ENCODE measurements at places on chromosomes 4 and X.

DNA sequence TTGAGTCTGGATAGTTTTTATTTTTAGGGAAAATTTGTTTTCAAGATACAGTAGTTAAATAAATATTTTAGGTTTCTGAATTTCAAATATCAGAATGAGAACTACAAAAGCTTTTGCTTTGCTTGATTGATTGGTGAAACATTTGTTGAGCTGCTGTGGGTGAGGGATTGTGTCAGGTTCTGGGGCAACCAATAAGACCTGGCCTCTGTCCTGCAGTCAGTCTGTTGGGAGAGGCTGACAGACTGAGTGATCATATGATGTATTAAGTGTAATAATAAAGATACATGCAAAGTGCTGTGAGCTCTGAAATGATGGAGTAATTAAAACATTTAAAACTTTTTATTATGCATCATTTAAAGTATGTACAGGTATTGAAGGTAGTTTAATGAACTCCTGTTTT lies 9.6 kb downstream of the KDM6A start:
- ATAC-seq: no peak

DNA sequence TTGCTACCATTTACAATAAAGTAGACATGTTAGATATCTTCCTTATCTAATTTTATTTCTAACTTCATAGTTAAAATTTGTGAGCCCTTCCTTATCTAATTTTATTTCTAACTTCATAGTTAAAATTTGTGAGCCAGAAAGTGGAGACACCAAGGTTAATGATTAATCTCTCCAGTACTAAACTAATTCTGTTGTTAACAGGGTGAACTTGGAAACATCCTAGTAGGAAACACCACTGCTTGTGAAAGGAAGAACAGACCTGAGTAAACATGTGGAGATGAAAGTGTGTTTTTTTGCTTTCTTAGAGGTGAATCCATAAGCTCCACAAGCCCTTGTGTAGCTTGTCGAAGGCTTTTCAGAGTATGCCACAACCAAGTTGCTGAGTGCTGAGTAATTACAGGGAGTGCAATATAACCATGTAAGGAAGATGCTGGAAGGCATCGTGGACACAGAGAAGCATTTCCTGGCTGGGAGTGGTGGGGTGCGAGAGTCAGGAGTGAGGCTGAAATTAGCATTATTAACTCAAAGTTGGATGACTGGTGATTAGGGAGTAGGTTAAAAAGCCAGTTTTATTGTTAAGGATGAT lies 118.6 kb upstream of the NEIL3 start:
- ATAC-seq: no peak

- ATAC-seq: no peak
Observed at GRCh38 chr4:95409750-95410149, 139.0 kb downstream of the UNC5C start.

DNA sequence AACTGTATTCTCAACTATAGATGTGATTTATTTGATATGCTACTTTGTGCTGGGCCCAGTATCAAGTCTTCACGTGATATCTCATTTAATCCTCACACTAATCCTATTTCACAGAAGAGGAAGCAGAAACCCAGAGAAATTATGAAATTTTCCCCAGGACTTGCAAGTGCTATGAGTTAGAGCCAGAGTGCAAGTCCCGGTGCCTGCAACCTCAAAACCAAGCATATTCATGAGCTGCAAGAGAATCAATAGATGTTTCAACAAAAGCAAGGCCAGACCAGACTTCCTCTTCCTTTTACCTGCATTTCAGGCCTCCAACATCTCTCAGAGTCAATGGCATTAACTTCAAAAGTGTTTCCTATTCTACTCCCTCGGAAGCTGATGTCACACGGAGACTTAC lies 92.2 kb upstream of the GATB start:
- no peak for ATAC-seq

DNA sequence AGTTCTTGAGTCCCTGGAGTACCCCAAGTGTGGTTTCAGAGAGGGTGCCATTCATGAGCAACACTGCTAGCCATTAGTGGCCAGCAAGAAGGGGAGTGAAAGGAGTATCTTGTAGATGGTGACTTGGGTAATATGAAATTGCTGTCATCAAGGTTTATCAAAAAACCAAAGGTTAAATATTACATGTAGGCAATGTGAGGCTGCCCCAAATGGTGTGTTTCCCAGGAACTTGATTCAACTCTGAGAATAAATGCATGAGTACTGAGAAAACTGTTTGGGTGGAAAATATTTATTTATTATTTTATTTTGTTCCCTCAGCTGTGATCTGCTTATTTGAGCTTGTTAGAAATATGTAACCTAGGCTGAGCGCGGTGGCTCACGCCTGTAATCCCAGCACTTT lies 55.7 kb downstream of the AFF1 start:
- ATAC-seq: no peak

DNA sequence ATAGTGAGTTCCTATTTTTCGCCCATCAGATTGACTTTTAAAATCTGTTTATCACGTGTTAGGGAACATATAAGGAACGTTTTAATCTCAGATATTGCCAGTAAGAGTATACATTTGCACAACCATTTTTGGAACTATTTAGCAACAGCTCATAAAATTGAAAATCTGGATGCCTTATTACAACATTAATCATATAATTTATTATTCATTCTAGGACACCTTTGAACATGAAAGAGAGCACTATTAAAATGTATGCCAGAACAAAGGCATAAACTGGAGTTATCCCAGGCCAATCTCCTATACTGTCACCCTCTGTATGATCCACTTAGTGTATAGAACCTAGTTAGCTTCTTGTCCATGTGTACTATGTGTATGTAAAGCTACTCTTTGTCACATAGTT lies 579.0 kb upstream of the MAGEB2 start:
- no peak for ATAC-seq

- ATAC-seq: peak; percentile 76
Observed at GRCh38 chr4:139279760-139280620, at the start of gene MGARP. TSS of gene MGARP (minus strand) at chr4:139280225. CDS start at chr4:139280158, 67 bp downstream.

Measured in stimulated activated memory B cell treated with anti-CD40 and anti-IgM and Interleukin-4, amounts not matched to agents 10 μg/mL and 1 μg/mL and 100 μg/mL, for 72 hours (primary cell).